Renal cortical epithelial cell (primary cell): ENCODE measurements at places on chromosomes 6 and 20.

DNA sequence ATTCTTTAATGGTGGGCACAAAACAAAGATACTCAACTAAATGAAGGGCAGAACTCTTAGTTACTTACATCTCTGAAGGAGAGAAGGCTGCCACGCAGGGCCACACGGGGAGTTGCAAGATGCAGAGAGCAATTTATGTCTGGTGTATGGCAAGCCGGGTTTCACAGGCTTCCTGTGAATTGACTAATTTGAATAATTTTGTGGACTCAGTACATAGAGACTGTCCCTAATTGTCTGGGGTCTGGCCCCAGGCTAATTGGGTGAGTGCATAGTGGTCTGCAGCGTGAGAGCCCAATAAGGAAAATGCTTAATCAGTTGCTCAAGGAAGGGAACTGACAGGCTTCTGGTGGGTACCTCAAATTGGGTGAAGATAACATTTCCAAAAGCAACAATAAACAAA lies 205.7 kb downstream of the OTOR start:
- no peak for DNase-seq

GRCh38 chr6:113004470-113005270 lies 657.5 kb downstream of the RFPL4B start:
- no peak for DNase-seq

GRCh38 chr6:116159782-116160524 lies 34.0 kb upstream of the COL10A1 start:
- DNase-seq, result no peak

GRCh38 chr20:34421766-34422466 lies 58.8 kb downstream of the ITCH start:
- DNase-seq, result no peak

DNA sequence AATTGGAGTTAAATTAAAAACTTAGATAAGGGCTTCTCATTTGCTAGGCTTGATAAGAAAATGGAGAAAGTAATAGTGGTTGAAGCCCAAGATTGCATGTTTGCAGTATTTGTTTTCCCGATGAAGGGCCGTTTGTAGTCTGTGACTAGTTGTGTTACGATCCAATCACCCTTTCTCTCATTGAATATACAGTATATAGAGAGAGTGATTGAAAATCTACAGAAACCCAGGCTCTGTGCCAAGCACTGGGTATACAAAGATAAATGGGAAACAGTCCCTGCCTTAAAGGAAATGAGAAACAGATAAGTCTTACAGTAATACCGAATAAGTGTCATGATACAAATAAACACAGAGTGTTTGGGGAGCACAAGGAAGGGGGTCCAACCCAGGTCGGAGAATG lies 55.2 kb upstream of the CDKAL1 start:
- DNase-seq, result no peak

DNA sequence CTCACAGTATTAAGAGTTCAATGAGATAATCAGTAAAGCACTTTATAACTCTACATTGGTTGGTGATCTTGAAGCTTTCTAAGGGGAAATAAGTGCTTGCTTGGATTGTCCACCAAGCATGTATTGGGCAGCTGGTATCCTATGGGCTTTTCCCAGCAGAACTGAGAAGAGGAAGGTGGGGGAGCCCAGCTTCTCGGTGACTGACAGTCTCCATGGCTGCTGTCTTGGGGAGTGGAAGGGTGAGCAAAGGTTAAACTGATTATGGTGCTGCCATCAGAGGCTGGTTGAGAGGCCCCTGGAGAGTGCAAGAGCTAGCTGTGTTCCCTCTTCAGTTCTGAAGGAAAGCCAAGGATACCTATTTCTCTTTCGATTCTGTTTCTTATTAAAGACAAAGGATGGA lies 35.5 kb upstream of the ADTRP start:
- DNase-seq, result no peak

GRCh38 chr6:156111913-156112312 lies 656.3 kb upstream of the NOX3 start:
- DNase-seq, result no peak

DNA sequence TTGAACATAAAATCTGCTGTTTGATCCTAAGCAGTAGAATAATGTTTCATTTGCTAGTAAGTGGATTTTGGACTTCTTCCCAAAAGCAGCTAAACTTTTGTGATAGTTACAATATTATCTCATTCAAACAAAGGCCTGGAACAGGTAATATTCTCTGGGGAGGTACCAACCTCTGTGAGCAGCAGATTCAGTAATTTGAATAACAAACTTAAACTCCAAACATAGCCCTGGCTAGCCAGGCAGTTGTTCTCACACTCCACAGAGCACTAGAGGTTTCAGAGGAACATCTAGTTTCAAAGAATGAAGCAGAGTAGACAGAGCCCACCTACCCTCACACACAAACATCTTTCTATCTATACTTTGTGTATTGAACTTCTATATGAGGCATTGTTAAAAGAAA lies 40.9 kb downstream of the LGSN start:
- DNase-seq, result no peak

DNA sequence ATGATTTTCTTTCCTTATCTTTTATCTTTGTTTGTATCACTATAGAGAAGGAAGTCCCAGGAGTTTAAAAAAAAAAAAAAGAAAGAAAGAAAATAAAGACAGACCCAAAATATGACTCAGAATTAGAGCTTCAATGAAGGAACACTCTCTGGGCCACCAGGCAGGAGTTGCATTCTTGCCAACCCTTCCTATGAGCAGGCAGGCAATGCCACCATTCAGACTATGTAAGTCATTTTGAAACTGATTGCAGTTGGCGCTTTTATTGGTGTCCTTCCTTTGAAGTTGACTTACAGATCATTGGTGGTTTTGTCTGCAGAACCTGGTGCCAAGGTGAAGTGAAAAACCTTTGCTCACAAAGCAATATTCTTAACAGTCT lies 50.3 kb downstream of the MYB start:
- no peak for DNase-seq

GRCh38 chr6:167105060-167105459 lies 17.8 kb upstream of the CCR6 start:
- DNase-seq, result no peak

DNA sequence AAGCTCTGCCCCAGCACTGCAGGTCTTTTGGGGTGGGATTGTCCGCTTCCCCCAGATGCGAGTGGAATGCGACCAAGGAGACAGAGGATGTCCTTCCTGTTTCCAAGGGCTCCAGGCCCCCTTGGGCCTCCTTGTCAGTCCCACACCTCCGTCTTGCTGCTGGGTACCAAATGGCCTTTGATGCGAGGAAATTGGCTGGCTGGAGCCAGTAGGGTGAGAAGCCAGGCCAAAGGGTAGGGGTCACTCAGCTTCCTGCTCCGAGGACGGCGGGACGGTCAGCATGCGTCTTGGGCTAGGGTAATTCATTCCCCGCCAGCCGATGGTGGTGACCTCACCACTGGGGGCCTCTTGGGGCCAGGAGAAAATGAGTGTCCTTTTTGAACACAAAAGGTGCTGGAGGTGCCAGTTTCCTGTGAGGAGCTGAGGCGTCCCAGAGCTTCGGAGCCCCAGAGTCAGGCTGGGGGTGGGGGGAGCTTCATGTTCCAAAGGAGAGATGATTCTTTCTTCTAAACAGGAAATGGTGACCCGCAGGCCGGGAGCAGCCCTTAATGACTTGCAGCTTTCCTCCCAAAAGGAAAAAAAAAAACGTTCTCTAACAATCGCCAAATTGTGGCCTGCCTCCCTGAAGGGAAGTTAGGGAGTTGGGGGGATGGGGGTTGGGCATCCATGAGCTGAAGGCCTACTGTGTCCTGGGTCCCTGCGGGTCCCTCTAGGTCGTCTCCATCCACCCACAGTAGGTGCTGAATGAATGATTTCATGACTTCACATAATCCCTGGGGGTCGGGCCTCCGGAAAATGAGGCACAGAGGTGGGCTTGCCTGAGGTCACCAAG lies 6.7 kb downstream of the SNAI1 start:
- DNase-seq, result peak; percentile 37

DNA sequence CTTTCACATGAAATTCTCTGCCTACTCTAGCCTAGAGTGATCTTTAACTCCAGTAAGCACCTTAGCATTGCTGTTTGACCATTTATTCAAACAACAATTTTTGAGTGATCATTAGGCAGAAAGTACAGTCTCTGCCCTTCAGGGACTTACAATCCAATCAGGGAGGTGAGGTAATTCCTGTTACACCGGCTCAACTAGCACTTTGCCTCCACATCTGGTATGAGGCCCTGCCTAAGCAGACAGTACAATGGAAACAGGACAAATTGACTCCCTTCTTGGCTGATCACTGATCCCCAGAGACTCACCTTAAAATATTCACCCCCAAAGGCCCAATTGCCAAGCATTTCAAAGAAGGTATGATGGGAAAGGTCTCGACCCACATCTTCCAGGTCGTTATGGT lies 1.4 kb downstream of the AARS2 start:
- no peak for DNase-seq

DNA sequence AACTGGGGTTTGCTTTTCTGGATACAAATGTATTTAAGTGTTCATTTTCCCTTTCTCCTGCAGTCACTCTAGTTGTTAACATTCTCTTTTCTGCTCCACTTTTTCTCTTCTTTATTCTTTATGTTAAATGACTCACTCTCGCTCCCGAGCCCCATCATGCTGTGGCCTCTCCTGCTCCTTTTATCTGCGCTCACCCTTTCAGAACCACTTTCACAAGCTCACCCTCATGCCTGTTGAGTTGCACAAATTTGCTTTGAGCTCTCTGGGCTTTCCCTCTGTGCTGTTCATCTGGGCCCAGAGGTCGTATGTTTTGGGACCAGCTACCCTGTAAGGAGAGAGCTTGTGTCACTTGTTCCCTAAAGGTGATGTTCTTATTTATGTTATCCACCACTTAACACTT lies 98.1 kb upstream of the ASCC3 start:
- no peak for DNase-seq

DNA sequence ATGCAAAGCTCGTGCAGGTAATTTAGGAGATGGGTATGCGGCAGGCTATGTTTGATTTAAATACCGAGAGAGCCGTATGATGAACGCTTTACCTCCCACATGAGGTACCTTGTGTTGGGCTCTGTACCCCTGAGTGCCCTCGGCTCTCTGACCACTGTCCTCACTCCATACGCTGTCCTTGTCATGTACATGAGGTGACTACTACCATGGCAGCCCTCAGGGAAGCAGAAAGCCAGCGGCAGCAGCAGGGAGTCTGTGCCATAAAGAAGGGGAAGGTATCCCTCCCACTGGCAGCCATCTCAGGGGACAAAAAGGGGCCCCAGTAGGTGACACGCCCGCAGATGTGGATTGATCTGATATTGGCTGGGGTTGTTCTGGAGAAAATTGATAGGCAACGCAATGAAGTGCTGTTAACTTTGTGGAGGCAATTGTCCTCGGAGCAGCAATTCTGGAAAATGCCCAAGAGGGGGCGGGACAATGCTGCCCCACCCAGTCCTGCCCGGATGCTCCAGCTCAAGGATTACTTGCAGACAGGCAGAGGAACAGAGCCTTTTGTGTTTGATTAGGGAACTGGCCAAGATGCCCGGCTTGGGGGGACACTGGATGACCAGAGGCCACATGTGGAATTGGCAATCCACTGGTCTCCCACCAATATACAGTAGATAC lies 38.0 kb upstream of the HSF2 start:
- no peak for DNase-seq

DNA sequence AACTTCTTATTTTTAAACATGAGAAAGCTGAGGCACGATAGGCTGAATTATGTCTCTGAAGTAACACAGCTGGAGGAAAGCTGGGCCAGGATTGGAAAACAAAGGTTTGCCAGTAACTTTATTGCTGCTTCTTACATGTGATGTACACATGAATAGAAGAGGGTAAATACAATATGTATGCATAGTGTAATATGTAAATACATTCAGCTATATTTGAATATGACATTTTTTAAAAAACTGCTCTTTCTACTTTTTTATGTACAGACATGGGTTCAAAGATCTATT lies 90.2 kb downstream of the ADTRP start:
- no peak for DNase-seq

GRCh38 chr20:24866008-24866407 lies 83.1 kb upstream of the CST7 start:
- DNase-seq, result no peak

GRCh38 chr6:80143419-80143937 lies 37.0 kb downstream of the BCKDHB start:
- DNase-seq, result peak; percentile 94

- DNase-seq, result peak; percentile 10
These were observed 383.6 kb downstream of the BCKDHB start for GRCh38 chr6:80489911-80490635.

GRCh38 chr6:45441851-45442453 lies 64.2 kb upstream of the SUPT3H start:
- DNase-seq, result no peak

DNA sequence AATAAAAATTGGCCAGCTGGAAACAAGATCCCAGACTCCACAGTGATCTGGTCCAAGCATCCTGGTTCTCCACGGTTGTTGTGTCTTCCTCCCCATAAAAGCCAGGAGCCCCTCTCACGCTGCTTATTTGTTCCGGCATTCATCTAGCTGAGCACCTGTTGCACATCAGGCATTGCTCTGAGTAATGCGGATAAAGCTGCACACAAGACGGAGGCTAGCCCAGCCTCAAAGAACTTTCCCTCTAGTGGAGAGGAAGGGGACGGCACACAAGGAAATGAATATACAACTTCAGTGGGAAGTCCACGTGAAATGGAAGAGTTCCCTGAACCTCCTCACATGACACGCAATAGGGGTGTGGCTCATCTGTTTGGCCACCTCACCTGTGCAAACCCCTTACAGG lies 30.3 kb upstream of the NXT1 start:
- DNase-seq, result no peak

DNA sequence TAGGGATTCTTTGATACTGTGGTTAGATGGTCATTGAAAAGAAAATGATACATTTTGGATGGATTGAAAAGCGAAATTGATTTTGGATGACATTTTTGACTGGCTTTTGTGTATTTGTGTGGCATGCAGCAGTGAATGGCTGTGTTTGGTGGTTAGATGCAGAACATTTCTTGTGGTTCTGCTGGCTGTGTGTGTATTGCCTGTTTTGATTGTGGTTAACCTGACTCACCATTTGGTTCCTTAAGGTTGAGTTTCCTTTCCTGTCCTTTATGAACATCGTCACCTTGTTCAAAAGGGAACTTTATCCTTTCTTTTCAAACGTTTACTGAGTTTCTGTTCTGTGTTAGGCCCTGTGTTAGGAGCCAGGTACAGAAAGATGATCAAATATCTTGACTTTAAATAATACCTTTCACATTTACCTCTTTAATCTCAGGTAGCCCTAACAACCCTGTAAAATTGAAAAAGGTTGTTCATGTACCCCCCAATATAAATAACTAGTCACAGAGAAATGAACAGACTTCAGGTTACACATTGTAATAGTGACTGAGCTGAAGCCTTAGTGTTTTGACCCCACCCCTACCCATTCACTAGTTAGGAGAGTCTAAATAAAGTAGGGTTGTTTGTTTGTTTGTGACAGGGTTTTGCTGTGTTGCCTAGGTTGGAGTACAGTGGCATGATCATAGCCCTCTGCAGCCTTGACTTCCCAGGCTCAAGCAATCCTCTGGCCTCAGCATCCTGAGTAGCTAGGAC lies 23.8 kb downstream of the ANKS1A start:
- DNase-seq, result peak; percentile 95

GRCh38 chr20:4472906-4473305 lies 248.8 kb upstream of the PRND start:
- no peak for DNase-seq

- DNase-seq, result no peak
These were observed 255.5 kb upstream of the NRSN1 start for GRCh38 chr6:23870496-23870895.

- no peak for DNase-seq
These were observed 244.9 kb downstream of the ZFAND3 start for GRCh38 chr6:38064431-38064830.
